Keratinocyte (primary cell): ENCODE measurements at places on chromosomes 5 and 9. TPM values are rescaled to one million over a fixed set of nuclear protein-coding genes. Genes with fewer than 3 reads are reported as not detected.

DNA sequence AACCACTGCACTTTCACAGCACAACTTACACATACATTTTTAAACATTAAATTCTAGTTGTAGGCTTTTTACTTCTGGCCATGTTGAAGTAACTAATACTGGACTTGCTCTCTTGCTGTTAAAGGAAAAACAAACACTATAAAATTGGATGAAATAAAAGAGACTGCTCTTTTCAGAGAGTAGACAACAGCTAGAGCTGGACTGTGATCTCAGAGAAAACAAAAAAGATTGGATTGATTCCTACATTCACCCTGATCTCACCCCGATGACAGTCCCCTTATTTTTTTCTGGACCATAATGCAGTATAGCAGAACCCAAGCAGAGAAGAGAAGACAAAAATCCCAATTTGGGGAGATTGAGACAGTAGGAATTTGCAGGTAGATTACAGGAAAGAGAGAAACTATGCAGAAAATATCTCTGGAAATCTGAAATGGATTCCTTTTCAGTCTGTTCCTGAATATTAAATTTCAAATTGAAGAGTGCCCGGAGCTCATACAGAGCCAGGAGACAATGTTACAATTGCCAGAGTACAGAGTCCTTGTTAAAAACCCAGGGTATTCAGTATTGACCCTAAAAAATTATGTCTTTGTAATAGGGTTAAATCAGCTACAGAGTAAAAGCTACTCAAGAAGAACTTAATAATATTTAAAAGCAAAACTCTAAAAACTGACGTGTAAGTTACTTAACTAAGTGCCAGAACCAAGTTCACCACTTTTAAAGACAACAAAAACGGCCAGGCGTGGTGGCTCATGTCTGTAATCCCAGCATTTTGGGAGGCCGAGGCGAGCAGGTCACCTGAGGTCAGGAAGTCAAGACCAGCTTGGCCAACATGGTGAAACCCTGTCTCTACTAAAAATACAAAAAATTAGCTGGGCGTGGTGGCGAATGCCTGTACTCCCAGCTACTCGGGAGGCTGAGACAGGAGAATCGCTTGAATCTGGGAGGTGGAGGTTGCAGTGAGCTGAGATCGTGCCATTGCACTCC is 208.6 kb downstream of the MPDZ start:
- DNase-seq, result no peak

TAF11L10 gene
- not detected in 3 replicates for polyA plus RNA-seq

- no peak for DNase-seq
Measured at GRCh38 chr9:131228988-131229387, 47.3 kb downstream of the FAM78A start.

GPX8 gene
- polyA plus RNA-seq, result 20.3 to 40.1 TPM (median 28.9 TPM) in 3 replicates

- no peak for DNase-seq
Measured at GRCh38 chr9:127011772-127012171, 97.2 kb downstream of the RALGPS1 start.

- no peak for DNase-seq
Measured at GRCh38 chr9:115353681-115354080, 235.7 kb upstream of the TNC start.
